ENCODE measurements at places on chromosomes 1 and 21.

DNA sequence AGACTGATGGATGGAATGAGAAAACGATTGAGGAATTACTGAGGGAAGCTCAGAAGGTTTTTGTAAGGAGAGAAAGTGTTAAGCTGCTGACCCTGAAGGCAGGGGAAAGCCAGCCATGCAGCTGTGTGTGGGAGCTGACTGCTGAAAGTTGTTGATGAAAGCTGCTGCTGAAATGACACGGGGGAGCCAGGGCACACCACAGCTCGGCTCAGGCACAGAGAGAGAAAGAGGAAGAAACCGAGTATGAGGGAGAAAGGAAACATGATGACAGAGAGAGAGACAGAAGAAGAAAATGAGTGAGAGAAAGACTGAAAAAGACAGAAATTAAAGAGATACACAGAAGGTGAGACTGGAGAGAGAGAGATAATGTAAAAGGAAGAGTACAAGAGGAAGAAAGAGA, 115.5 kb downstream of the LRRC53 start:
- no peak for DNase-seq

DNA sequence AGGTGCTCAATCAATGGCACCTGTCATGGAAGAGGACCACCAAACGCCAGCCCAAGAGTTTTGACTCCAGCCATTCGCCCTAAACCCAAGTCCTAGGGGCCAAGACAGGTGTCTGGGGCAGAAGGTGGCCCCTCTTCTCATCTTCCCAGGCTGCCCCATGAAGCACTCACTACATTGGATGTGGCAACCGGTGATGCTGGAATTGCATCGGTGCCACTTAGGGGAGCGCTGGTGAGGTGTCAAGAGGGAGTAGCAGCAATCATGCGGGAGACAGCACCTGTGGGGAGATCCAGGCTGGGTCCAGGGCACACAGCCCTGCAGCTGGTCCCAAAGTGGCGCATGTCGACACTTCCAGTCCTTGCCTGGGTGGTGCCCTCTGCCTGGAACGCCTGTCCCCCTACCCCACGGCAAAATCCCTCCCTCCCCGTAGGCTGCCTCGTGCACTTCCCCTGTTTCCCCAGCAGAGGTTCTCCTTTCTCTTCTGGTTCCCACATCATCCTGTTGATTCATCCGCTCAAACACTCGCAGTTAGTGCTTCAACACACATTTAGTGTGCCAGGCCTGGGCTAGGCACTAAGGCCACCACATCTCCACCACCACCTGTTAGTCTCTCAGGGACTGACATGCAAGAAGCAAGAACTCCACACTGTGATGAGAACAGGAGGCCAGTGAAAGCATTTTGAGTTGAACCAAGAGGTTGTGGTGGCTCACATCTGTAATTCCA, 18.5 kb downstream of the PLA2G2D start:
- DNase-seq = peak; percentile 13

DNA sequence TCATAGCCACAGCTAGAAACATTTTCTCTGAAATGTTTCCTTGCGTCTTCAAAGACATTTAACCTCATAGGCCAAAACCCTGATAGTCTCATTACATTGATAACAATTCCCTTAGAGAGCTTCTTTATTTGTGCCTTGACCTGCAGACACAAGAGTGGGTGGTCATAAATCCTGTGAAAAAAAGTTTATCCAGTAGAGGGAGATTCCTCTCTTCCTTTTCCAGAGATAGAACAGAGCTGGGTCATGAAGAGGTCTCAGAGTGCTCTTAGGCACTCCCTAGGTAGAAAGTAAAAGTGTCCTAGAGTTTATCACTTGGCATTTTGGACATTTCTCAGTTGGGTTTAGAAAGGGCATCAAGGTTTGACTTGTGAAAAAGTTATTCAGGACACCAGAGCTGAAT, 426.1 kb downstream of the NUF2 start:
- no peak for DNase-seq

DNA sequence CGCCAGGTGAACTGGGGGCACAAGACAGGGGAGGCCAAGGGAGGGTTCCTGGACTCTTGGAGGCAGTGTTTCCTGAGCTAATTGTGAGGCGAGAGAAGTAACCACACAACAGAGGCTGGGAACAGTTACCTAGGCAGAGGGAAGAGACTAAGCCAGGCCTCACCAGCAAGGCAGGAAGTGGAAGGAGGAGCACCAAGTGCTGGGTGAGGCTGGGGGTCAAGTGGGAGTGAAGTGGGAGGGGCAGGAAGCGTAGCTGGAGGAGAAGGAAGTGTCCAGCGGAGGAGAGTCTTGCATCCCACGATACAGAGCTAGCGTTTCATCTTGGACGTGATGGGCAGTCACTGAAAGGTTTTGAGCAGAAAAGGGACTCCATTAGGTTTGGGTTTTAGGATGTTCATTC, 48.3 kb upstream of the CAPZB start:
- no peak for DNase-seq

- DNase-seq = no peak
These were observed 116.1 kb downstream of the MRPS6 start for GRCh38 chr21:34189506-34189905.

DNA sequence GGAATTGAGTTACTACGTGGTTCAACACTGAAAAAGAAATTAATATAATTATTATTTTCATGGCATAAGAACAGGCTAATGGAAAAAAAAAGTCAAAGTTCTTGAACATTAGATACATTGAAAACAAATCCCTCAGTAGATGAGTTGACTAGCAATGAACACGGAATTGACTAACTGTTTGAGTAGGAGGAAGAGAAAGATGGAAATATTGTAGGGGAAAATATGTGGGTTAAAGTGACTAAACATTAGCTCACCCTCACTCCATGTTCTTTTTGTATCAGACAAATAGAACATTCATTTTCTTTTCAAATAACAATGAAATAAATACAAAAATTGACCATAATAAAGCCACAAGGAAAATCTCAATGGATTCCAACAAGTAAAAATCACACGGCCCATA, 84.3 kb downstream of the KCNK2 start:
- DNase-seq = no peak

DNA sequence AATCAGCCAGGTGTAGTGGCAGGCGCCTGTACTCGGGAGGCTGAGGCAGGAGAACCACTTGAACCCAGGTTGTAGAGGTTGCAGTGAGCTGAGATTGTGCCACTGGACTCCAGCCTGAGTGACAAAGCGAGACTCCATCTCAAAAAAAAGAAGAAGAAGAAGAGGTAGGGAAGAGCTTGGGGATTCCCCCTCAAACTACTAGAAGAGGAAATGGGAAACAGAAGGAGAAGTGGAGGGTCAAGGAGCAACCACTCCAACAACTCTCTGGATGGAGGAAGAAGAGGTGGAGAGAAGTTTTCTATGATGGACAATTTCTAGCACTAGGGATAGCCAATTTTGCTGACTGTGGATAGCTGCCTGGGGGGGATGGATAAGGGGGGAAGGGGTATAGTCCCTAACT, 14.9 kb upstream of the SLAMF9 start:
- DNase-seq = no peak
